ENCODE measurements at places on chromosomes 16 and 17. TPM values are rescaled to one million over a fixed set of nuclear protein-coding genes. Genes with fewer than 3 reads are reported as not detected.

MYH2 gene
- not detected for total RNA-seq

ABCC11 gene
- not detected for total RNA-seq

FOXF1 gene
- total RNA-seq = not detected

GUCY2D gene
- not detected for total RNA-seq

OR4D1 gene
- not detected for total RNA-seq

ATP2C2 gene
- not detected for total RNA-seq

HEATR3 gene
- 27.8 TPM for total RNA-seq

ITGB3 gene
- 12.8 TPM for total RNA-seq

CLEC18B gene
- total RNA-seq = 0.90 TPM

MPO gene
- not detected for total RNA-seq

GFAP gene
- not detected for total RNA-seq

TMEM204 gene
- total RNA-seq = 34.3 TPM

TEKT5 gene
- not detected for total RNA-seq

DLX4 gene
- total RNA-seq = not detected

ALDOC gene
- 213 TPM for total RNA-seq

HSDL1 gene
- 13.0 TPM for total RNA-seq
